ENCODE measurements at places on chromosomes 5 and 9.
A peak's percentile ranks its signal among the peaks of the same experiment; 100 is the strongest.

DNA sequence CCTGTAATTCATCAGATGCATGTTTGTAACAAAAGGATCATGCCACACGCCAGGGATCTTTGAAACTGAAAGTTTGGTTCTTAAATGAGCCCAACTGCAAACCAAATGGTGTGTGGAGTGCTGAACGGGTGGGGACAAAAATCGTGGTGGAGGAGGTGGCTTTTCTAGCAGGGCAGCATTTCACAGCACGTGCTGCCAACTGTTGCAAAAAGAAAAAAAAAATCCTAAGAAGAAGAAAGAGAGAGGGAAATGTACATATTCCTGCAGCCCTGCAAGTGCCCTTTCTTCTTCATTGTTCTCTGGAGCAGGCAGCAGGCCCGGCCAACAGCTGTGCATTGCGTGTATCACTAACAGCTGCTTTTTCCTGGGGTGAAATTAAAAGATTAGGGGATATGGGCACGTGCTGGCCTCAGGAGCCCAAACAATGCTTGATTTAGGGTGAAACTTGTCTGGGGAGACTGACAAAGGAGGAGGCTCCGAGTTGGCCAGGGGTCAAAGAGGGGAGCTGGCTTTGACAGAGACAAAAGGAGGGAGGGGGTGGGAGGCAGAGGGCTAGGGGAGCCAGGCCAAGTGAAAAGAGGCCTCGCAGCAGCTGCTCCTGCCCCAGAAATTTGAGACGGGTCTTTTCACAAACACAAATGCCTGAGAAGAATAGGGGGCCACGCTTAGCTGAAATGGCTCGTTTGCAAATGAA lies 73.0 kb downstream of the GADD45G start:
- DNase-seq = peak; percentile 68

GRCh38 chr5:2207416-2208238 lies 324.9 kb upstream of the IRX4 start:
- no peak for DNase-seq

GRCh38 chr9:1173211-1173610 lies 123.1 kb downstream of the DMRT2 start:
- DNase-seq = no peak

- peak; percentile 38 for DNase-seq
Measured at GRCh38 chr5:1666812-1667588, 132.6 kb downstream of the MRPL36 start.

DNA sequence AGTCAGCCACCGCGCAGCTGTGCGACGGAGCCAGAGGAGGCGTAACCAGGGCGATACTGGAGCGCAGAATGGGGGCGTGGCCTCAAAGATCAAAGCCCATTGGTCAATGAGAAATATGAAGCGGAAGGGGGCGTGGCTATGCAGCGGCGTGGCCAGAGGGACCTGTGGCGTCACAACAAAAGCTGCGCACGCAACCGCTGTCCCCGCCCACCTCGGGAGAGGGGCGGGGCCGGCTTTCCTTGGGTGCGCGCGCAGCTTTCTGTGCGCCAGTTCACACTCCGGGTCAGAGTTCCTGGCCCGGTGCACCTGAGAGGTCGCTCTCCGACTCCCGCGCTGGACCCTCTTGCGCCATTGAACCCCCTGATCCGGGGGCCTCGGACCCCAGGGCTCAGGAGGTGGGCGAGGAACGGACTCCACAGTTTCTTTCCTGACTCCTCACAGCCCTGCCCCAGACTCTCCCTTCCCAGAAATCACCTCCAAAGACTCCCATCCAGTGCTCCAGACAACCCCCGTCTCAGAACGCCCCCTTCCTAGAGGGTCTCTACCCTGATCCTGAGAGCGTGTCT lies at the start of gene SWI5:
Gene SWI5, plus strand, starts transcription at position 269 of the 566 bp plus-strand sequence.
- DNase-seq = peak; percentile 95

GRCh38 chr9:105854783-105855724 lies 160.7 kb downstream of the TMEM38B start:
- DNase-seq = no peak

DNA sequence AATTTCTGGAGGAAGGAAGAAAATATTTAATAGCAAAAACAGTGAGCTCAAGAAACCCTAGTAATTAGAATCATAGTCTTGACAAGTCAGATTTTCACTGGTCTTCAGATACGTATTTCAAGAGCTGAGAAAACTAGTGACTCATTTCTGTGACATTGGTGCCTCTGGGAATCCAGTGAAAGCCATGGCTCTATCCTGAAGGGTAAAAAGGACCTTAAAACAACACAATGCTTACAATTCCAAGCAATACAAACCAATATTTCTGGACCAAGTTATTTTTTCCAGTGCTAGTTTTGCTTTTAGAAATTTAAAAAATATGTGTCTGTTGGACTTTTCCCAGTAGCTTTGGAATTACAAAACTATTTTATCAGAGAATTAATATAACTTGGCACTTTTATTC lies 140.3 kb downstream of the LPAR1 start:
- no peak for DNase-seq

GRCh38 chr5:171676286-171676944 lies 109.2 kb upstream of the SMIM23 start:
- no peak for DNase-seq

DNA sequence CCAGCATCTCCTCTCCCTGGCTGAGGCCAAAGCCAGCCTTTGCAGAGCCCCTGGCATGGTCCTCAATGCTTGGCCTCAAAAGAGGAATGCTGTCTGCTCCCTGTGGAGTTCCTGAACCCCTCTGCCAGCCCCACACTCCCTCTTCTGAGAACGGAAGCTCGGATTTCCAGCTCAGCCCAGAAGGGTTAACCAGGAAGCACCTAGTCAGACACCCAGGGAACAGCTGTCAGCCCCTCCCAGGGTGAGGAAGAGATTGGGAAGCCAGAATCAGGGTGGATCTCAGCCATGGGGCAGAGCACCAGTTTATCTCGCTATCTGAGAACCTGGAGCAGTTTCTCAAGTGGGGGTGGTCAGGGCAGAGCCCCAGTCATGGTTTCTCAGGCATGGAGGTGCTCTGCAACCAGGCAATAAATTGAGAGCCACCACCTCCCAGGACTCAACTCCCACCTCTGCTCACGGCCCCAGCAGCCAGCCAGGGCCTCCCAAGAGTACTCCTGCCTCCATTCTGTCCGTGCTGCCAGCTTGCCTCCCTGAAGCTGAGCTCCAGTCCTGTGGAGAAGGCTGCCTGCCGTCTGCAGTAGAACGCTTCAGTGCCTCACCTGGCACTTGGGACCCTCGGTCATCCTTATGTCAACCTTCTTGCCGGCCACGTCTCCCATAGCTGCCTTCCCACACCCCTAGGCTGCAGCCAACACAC lies 7.6 kb downstream of the FOXE1 start:
- no peak for DNase-seq

- DNase-seq = no peak
Measured at GRCh38 chr9:13508681-13509080, 229.2 kb upstream of the MPDZ start.

DNA sequence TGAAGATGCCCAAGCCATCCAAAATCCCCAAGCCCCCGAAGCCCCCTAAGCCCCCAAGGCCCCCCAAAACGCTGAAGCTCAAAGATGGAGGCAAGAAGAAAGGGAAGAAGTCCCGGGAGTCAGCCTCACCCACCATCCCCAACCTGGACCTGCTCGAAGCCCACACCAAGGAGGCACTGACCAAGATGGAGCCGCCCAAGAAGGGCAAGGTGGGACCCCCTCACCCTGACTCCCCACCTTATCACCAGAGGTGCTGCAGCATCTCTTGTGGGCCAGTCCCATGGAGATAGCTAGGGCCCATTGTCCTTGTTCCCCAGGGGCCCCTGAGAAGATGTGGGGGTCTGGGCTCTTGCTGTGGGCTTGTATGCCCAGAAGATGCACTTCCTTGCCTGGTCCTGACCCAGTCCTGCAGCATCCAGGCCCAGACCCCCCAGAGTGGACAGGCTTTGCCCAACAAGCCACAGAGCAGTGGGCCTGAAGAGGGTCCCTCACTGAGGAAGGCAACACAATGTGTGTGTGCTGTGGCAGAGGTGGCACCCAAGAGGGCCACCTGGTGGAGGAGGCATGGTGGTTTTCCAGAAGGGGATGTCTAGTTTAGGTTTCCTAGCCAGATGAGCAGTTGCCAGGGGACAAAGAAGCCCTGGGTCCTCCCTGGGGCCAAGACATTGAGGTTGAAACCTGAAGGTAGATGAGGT lies 84.1 kb downstream of the PHF2 start:
- DNase-seq = no peak
